ENCODE measurements at places on chromosomes 2 and 18. TPM values are rescaled to one million over a fixed set of nuclear protein-coding genes. Genes with fewer than 3 reads are reported as not detected.

Gene SPEG
- total RNA-seq: 87.2 TPM

Gene GDF7
- 0.63 TPM for total RNA-seq

Gene CROCC2
- total RNA-seq: 0.13 TPM

Gene NEB
- 0.33 TPM for total RNA-seq

Gene GAREM2
- 2.4 TPM for total RNA-seq

Gene IL36A
- not detected for total RNA-seq

Gene DGKD
- total RNA-seq: 17.8 TPM

Gene MLPH
- total RNA-seq: 14.2 TPM

Gene CERKL
- not detected for total RNA-seq

Gene REG3G
- not detected for total RNA-seq

Gene YES1
- total RNA-seq: 71.1 TPM

Gene FABP1
- total RNA-seq: not detected

Gene TUBA4B
- not detected for total RNA-seq

Gene KCTD1
- 14.9 TPM for total RNA-seq

Gene TACR1
- 0.73 TPM for total RNA-seq

Gene DTNA
- 7.8 TPM for total RNA-seq

Gene ANTXR1
- total RNA-seq: 89.3 TPM

Gene EFHD1
- total RNA-seq: 2.7 TPM

Measured in smooth muscle cell of the pulmonary artery (primary cell).